NCI-H510A treated with DMSO at 0.1 percent for 48 hours (cell line): ENCODE measurements at places on chromosomes 7 and 10.
A peak's percentile ranks its signal among the peaks of the same experiment; 100 is the strongest.

GRCh38 chr7:16211402-16211925, 209.9 kb downstream of the CRPPA start:
- no peak for DNase-seq

DNA sequence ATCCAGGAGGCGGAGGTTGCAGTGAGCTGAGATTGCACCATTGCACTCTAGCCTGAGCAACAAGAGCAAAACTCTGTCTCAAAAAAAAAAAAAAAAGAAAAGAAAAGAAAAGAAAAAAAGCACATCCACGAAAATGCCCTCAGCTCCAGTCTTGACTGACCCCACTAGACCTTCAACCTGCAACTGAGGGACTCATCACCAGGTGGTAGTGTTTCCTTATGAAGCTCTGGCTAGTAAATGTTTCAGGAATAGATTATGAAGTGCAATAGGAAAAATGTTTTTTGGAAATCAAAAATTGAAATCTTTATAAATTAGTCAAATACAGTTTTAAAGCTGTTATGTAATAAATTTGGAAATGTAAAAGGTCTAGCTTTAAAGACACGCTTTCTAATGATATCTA, 22.4 kb downstream of the TLL2 start:
- peak; percentile 35 for DNase-seq

DNA sequence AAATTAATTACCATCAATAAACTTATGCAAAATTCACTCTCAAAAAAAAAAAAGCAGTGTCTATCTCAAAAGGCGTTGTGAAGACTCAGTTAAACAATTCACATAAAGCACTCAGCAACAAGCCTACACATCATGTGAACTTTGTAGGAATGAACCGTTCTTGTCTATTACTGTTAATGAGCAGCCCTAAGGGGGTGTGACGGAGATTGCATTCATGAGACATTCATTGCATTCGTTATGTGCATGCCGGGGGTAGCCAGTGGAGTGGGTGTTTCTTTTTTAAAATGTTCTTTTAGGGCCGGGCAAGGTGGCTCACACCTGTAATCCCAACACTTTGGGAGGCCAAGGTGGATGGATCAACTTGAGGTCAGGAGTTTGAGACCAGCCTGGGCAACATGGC, 193.0 kb downstream of the PRPF18 start:
- DNase-seq, result no peak

GRCh38 chr7:25855854-25856782, 295.9 kb upstream of the NFE2L3 start:
- peak; percentile 93 for DNase-seq

- no peak for DNase-seq
These were observed 8.1 kb downstream of the TRIM8 start for GRCh38 chr10:102652170-102652916.
